ENCODE measurements at places on chromosomes 1 and 21.
A peak's percentile ranks its signal among the peaks of the same experiment; 100 is the strongest.

DNA sequence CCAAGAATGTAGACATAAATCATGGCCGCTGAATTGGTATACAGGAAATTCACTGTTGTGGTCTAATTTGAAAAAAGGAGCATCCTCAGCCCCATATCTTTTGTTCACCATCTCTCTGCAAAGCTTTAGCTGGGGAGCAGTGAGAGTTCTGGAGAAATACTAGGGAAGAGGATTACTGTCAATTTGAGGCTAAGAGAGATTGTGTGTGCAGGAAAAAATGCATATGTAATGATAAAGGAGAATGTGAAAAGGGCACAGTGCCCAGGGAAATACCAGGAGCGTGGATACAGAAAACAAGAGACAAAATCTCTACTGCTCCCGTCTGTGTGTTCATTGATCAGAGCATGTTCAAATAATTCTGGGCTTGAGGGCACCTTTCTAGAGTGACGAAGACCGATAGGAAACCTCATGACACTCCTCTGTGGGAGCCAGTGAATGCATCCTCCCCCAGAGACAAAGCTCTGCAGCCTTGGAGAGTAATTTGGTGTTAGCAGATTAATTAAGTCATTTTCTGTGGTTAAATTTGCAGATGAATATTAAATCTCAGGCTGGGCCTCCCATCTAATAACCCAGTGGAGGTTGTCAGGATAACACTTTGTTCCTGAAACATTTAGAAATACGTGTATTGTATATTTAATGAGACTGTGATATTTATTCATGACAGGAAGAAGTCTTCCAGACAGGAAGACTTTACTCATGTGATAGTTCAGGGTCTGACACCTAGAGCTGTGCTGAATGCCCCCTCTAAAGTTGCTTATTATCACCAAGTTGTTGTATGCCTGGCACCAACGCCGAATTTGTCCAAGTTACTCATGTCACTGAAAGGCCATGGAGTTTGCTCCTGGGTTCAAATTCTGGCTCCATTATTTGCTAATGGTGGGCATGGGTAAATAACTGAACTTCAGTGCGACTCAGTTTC, 287.3 kb upstream of the SGIP1 start:
- no peak for DNase-seq

DNA sequence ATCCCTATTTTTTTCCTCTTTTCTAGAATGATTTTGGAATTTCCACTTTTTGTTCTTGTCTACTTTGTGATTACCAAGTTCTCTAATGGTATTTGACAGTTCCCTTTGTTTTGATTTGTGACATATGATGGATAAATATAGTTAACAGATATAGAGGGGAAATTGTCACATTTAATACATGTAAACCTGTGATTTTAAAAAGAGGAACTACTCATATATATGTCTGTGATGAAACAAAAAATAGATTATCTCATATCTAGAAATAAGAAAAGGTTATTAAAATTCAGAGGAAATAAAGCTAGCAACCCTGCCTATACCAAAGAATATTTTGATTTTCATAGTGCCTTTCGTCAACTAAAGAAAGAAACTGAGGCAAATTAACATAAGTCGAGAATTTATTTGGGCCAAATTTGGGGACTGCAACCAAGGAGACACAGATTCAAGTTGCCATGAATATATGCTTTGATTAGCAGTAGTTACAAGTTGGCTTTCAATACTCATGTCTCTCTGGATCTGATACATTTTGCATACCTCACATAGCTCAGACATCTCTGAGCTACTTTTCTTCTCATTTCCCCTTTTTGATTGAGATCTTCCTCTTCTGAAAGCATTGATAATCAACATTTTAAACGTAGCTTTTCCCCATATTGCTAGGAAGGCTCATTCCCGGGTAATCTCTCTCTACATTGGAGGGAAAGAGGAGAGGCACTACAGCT, 15.6 kb upstream of the C21orf91 start:
- no peak for DNase-seq

DNA sequence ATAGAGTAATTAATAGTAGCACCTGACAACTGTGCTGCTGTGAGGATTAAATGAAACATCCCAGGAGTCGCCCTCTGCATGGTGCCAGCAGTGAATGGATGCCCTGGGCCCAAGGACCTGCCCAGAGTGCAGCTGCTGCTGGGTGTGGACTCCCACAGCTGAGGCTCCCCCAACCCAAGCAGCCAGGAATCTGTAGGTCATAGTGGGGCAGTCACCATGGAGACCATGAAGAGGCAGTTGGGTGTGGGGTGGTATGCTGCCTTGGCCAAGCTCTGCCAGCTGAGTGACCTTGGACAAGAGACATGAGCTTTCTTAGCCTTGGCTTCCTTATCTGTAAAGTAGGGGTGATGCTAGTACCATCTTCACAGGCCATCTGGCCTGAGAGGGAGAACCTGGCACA, 9.4 kb downstream of the OLIG2 start:
- no peak for DNase-seq

- peak; percentile 75 for DNase-seq
These were observed 76.3 kb downstream of the ITPKB start for GRCh38 chr1:226662642-226663326.

- no peak for DNase-seq
These were observed 3.0 kb downstream of the PTPN22 start for GRCh38 chr1:113868387-113869083.

GRCh38 chr1:219304227-219305226, 130.8 kb downstream of the LYPLAL1 start:
- no peak for DNase-seq

DNA sequence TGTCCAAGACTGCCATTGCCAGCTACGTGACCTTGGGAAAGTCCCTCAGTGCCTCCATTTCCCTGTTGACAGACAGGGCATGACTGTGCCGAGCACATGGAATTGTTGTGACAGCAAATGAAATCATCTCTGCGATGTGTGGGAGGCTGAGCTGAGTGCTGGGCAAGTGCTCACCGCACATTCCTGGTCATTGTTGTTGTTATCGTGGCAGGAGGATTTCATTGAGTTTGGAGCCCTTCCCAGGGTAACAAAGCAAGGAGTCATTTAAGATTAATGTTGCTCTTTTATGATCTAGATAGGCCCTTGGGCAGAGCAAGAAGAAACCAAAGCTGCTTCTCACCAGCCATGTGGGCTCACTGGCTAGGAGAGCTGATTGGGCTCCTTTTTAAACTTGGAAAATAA, 39.6 kb upstream of the ITPKB start:
- DNase-seq, result no peak

DNA sequence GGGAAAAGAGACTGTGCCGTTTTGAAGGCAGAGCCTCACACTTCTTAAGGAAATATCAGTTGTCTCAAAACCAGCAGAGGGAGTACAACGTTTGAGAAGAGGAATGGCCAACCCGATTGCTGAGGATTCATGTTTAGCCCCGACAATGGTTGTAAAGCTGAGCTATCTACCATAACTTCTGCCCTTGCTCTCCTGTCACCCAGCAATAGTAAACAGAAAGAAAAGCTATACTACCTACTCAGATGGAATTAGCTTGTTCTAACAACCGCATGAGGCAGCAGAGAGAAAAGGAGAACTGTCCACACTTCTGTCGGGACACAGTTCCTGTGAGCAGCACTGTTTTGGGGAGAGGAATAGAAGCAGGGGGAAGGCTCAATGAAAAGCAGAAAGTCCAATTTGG, 91.2 kb downstream of the SLC45A1 start:
- DNase-seq, result no peak

GRCh38 chr1:2300004-2300771, 72.1 kb downstream of the SKI start:
- peak; percentile 76 for DNase-seq

GRCh38 chr1:198771563-198772153, 132.8 kb downstream of the PTPRC start:
- DNase-seq, result no peak

DNA sequence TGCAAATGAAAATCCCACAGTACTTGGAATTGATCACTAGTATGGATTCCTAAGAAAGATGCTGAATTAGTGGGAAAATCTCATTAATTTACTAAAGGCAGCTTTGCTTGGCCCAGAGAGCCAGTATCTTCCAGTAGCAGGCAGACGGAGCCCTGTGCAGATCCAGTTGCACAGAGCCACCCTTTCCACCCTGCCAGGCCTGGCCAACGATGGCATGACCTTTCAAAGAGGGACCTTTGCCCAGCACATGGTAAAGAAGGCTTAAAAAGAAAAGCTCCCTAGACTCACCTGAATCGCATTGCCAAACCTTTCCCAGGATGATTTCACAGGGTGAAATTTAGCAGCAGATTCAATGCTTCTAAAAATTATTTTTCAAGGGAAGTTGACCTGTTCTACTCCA, 170.5 kb upstream of the CAMK1G start:
- no peak for DNase-seq

- no peak for DNase-seq
These were observed 111.4 kb downstream of the ASH1L start for GRCh38 chr1:155451199-155451598.

DNA sequence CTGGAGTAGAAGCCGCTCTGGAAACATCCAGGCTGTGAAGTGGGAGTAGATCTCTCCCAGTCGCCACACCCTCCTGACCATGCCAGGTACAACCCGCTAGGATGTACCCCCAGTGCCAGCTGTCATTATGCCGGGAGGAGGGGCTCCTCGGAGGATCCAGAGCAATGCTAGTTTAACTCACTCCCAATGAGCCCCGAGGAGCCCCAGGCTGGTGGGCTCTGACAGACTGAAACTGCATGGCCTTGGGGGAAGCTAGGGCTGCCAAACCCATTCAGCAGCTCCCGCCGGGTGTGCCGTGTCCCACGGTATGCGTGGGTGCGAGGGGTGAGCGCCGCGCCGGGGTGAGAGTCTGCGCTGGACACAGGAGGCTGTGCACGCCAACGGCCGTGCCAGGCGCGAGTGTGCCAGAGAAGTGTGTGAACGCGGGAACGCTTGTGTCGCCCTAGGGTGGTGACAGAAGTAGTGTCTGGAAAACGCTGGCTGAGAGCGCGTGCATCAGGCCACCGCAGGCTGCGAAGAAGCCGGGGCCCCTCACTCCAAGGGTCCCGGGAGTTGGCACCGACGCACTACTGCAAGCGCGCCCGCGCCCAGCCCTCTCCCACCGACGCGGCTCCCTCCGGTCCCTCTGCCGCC, 177.1 kb upstream of the EDN2 start:
- peak; percentile 32 for DNase-seq

DNA sequence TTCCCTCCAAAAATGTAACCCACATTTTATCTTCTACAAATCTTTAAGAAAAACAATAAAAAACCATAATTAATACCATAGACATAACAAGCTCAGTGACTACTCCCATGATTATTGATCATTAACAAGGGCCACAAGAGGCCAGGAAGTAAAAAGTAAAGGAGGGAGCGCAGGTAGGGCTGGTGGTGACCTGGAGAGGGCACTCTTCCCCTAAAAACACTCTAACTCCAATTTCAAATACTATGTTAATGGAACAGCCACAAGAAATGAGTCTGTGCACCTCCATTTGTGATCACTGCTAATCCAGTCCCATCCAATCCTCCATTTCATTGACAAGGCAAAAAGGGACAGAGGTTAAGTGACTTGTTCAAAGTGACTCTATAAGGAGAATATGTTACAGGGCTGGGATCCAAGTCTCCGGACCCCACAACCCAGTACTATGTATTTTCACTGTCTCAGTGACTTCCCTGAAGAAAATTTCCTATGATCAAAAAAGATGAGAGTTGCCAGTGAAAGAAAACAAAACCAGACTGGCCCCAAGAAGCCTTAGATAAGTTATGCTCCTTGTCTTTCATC, 41.2 kb upstream of the CFAP298 start:
- peak; percentile 10 for DNase-seq

DNA sequence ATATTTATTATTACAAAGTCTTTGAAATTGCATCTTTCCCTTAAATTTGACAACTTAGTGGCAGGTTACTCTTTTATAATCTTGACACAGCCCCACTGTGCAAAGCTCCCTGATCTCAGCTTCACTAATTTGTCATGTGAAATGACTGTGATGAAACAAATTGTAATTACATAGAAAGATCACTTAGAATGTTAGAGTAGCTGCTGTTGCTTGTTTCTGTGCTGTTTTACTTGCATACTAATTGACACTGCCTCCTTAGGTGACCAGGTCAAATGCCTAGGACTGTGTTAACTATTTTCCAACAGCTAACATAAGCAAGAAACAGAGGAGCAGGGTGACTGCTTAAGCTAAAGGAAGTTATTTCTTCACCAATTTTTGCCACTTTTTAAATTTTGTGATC, 211.3 kb downstream of the ZNF326 start:
- DNase-seq, result no peak

GRCh38 chr1:71232166-71232763, 151.4 kb upstream of the ZRANB2 start:
- no peak for DNase-seq

- no peak for DNase-seq
These were observed 6.6 kb downstream of the HYI start for GRCh38 chr1:43446881-43447835.

DNA sequence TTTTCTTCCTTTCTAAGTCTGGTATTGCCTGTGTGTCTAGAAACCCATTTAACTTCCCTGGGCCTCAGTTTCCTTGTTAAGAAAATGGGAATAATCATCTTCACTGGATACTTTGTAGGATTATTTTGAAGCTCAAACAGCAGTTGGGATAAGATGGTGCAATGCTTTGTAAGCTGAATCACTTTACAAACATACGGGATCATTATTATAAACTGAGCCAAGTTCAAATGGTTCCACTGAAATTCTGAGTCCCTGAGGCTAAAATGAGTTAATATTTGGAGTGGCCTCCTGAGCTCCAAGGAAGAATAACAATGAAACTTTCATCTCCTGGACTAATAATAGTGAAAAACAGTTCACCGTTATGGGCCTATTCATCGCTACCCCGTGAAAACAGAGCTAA, 388.0 kb downstream of the PLPP3 start:
- no peak for DNase-seq

- DNase-seq, result no peak
These were observed 9.3 kb upstream of the F3 start for GRCh38 chr1:94550800-94551241.

DNA sequence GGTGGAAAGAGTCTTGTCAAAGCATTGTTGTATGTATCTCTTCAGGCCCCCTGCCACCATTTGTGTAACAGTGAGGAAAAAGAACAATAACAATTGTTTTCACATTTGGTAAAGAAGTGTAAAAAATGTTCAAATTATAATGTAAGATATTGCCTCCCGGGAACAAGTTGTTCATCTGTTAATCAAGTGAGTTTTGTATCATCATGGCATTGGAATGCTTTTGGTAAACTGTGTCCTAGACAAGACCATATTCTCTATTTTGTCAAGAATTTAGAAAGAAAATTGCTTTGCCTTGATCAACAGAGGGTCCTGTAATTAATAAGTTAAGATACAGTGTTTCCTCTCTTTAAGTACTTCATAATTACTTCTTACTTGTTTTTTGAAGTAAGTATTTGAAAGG, 692.0 kb upstream of the NR5A2 start:
- no peak for DNase-seq

- DNase-seq, result no peak
These were observed 2.1 kb upstream of the CAPN9 start for GRCh38 chr1:230745071-230745470.

GRCh38 chr1:234699795-234700665, 90.1 kb upstream of the IRF2BP2 start:
- peak; percentile 31 for DNase-seq

GRCh38 chr1:210124736-210125135, 107.9 kb upstream of the SERTAD4 start:
- no peak for DNase-seq

Measured in stimulated activated CD4-positive, alpha-beta T cell treated with anti-CD3 and anti-CD28 coated beads, Interleukin-4, amount 100 ng/mL, for 1 hour (primary cell).